ENCODE measurements at places on chromosomes 4 and X.
A peak's percentile ranks its signal among the peaks of the same experiment; 100 is the strongest.

- DNase-seq: peak; percentile 41
These were observed 40.0 kb upstream of the CASK start for GRCh38 chrX:41963348-41963747.

DNA sequence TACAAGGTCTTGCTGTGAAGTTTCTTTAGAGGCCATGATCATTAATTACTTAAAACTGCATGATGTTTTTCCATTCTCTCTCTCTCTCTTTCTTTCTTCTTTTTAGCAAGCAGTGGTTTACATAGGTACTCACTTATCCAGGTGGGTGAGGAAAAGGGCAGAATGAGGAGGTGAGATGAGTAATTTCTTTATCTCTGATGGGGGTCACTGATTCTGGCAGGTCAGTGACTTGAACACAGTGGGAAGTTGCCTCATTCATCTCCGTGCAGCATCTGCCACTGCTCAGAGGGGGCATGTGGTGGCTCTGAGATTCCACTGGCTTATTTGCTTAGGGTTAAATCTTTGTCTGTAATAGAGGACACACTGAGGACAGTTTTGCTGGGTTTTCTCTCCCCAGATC is 62.6 kb downstream of the FAM114A1 start:
- DNase-seq: no peak

DNA sequence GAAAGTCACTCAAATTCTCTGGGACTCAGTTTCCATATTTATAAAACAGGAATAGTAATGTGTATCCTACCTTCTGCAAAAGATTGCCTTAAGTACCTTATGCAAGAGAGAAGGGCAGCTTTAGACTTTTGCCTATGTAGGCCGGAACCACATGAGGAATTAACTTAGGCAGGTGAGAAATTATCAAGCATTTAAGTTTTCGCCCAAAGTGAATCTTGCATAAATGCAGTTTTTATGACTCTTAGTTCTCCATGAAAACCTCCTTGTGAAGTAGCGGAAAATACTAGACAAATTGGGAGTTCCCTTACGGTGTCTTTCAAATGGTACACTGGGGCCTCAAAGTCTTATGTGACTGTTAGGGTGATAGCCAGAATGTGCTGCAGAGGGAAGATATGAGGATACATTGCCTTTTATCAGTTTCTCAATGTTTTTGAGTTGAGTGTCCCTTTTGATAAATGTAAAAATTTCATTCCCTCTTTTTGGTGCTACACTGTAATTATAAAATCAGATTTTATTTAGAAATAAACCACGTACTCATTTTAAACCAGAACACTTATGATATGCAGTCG is 2.6 kb downstream of the SH2D1A start:
- no peak for DNase-seq

GRCh38 chr4:156374069-156374468 is 420.4 kb upstream of the CTSO start:
- DNase-seq: no peak

GRCh38 chrX:2486476-2487133 is 14.2 kb downstream of the DHRSX start:
- no peak for DNase-seq

All from NCI-H226 (cell line).